Stimulated activated CD4-positive, alpha-beta T cell treated with anti-CD3 and anti-CD28 coated beads, Interleukin-4, amount 100 ng/mL, for 48 hours (primary cell): ENCODE measurements at places on chromosomes 3 and 15.

DNA sequence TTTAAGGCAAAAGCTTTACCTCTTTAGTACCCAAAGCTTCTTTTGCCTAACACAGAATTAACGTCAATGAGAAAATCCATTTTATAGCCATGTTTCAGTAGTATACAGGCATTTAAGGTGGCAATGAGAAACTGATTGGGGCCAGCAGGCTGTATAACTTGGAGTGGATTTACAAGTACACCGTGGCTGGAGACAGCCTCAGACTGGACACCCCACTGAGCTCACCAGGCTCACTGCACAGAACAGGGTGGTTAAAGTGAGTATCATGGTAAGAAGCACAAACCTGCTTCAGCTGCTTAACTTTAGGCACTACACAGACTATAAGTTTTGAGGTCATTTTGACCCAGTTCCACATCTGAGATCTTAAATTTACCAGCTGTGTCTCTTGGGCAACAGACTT is 8.9 kb downstream of the CPOX start:
- DNase-seq: no peak

- no peak for DNase-seq
Measured at GRCh38 chr3:185351396-185351795, 11.5 kb upstream of the MAP3K13 start.

GRCh38 chr3:115388166-115388565 is 235.1 kb upstream of the GAP43 start:
- DNase-seq: no peak

DNA sequence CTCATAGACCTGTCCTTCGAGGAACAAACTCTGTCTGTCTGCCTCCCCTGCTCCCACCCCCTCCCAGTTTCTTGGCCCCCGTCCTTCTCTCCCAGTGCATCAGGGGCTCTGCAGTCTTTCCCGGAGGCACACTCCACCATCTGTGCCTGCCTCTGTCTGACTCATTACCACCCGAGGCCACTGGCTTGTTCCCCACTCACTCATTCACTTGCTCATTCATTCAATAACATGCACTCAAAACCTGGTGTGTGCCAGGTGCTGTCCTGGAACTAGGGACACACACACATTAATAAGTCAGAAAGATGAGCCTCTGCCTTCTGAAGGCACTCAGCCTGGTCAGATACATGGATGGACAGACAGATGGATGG is 12.4 kb downstream of the AMIGO3 start:
- DNase-seq: no peak

DNA sequence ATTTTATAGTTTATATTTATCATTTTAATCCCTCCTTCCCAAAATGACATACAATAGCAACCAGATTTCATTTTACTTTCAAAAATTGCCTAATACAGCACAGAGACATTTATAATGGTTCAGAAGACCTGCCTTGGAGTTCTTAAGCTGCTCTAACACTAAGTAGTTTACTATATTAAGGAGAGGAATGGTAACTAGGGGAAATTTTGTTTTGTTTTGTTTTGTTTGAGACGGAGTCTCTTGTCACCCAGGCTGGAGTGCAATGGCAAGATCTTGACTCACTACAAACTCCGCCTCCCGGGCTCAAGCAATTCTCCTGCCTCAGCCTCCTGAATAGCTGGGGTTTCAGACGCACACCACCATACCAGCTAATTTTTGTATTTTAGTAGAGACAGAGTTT is 22.8 kb upstream of the CCDC50 start:
- no peak for DNase-seq

- DNase-seq: no peak
Measured at GRCh38 chr3:36894914-36895313, 49.9 kb downstream of the TRANK1 start.

DNA sequence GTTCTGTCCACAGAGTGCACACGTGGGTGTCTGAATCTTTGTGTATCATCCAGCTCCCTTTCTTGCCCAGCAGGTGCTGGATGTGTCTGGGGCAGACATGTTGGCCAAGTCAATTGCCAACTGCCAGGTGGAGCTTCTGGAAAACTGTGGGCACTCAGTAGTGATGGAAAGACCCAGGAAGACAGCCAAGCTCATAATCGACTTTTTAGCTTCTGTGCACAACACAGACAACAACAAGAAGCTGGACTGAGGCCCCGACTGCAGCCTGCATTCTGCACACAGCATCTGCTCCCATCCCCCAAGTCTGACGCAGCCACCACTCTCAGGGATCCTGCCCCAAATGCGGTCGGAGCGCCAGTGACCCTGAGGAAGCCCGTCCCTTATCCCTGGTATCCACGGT is 12.5 kb upstream of the RPP14 start:
- DNase-seq: no peak

DNA sequence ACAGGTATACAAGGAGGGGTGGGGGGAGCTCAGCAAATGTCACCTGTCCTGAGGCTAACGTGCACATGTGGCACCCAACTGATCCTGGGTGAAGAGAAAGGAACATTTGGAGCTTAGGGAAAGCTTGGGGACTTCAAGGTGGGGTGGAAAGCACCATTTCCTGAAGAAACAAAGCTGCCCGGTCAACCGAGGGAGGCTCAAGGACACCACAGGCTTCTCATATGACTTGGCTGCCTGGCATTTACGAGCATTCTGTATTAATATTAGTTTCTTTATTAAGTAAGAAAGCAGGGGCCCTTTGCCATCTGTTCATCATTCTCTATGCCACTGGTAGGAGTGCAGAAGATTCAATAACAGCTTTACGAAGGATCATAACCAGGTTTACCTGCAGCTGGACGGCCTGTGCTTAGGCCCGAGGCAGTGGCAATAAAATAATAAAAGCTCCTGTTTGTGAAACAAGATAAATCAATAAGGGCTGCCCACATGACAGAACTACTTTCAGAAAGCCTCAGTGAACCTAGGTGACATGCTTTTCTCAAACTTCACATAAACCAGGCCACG is 54.0 kb downstream of the ETV5 start:
- DNase-seq: no peak

- no peak for DNase-seq
Measured at GRCh38 chr3:69748503-69748902, 9.2 kb downstream of the MITF start.

DNA sequence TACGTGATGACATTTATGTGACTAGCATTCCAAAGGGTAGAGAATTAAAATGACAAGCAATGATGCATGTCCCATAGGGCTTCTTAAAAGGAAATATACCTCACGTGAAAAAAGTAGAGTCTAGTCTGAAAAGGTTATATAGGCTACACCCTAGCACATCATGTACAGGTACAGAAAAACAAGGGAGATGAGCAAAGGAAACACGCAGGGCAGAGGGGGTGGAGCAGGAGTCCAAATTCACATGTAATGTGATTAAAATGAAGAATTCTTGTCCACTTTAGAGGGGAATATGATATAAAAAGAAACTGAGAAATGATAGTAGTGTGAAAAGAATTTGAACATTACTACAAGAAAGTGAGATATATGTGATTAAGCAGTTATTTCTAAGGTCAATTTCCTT is 59.4 kb downstream of the HACD2 start:
- DNase-seq: no peak

- no peak for DNase-seq
Measured at GRCh38 chr15:64600794-64601193, 140.4 kb downstream of the ZNF609 start.

DNA sequence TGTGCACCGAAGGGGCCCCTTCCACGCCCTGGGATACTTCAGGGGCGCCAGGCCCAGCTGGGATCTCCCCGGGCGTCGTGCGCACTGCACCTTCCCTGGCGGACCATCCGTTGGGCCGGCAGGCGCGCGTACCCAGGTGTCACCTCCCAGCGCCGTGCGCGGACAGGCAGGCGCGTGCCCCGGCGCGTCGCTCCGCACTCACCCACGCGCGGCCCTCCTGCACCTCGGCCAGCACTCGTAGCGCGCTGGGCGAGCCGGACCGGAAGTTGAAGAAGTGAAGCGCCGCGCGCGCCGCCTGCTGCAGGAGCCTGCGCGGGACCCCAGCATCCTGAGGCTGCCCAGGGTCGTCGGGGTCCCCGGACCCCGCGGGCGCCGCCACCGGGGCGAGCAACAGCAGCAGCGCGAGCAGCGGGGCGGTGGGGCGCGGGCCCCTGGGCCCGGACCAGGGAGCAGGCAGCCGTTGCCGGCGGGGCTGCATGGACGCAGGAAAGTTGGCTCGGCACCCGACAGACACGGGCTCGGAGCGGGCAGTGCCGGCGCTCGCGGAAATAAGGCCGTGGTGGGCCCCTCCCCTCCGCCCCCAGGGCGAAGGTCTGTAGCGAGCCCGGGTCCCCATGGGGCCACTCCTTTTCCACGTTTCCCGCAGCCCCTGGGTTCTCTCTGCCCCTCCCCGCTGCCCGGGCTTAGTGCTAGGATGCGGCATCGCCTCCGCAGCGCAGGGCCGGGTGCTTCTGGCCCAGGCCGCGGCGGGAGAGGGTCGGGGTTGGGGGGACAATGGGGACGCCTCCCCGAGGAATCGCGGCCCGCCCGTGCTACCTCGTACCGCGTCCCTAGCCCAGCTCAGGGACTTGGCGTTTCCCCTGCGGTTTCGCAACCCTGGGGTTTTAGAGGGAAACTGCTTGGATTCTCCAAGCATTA is at the start of gene RARRES1:
TSS of gene RARRES1 (minus strand) at position 520 of the 918 bp plus-strand sequence. CDS start at position 478, 42 bp downstream.
- peak; percentile 42 for DNase-seq

- DNase-seq: peak; percentile 36
Measured at GRCh38 chr15:78638658-78639314, 2.2 kb downstream of the CHRNB4 start.

- no peak for DNase-seq
Measured at GRCh38 chr3:117443014-117443413, 733.4 kb downstream of the TUSC7 start.

DNA sequence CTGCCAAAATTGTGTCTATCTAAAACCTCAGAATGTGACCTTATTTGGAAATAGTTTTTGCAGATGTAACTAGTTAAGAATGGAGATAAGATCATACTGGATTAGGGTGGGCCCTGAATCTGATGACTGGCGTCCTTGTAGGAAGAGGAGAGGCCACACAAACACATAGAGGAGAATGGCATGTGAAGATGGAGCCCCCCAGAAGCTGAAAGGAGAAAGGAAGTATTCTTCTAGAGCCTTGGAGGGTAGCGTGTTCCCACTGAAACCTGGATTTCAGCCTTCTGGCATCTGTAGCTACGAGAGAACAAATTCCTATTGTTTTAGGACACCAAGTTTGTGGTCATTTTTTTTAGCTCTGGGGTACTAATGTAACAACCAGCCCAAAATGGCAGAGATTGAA is 423.0 kb upstream of the TPM1 start:
- no peak for DNase-seq

- no peak for DNase-seq
Measured at GRCh38 chr15:77702211-77702957, 69.7 kb upstream of the LINGO1 start.
